Hematopoietic multipotent progenitor cell treated with erythropoietin and hydrocortisone succinate and interleukin-3 and kit ligand, for 8 days (in vitro differentiated cells): ENCODE measurements at places on chromosomes 6 and 20.

DNA sequence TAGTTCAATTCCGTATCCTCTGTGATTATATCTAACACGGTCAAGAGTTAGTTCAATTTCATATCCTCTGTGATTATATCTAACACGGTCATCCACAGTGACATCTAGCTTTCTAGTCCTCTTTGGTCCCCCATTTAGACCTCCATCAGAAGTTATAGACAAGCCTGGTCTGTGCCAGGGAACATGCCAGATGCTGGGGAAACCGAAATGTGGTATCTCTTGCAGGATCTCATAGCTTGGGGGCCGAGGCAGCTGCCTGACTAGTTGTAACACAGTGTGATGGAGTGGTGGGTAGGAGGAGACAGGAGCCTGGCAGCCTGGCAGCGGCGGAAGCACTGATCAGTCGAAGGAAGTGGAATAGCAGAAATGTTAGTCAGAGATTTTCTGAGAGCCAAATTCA, 13.8 kb upstream of the SMOC2 start:
- no peak for DNase-seq

GRCh38 chr20:23371496-23371895, 9.5 kb downstream of the GZF1 start:
- DNase-seq, result no peak

DNA sequence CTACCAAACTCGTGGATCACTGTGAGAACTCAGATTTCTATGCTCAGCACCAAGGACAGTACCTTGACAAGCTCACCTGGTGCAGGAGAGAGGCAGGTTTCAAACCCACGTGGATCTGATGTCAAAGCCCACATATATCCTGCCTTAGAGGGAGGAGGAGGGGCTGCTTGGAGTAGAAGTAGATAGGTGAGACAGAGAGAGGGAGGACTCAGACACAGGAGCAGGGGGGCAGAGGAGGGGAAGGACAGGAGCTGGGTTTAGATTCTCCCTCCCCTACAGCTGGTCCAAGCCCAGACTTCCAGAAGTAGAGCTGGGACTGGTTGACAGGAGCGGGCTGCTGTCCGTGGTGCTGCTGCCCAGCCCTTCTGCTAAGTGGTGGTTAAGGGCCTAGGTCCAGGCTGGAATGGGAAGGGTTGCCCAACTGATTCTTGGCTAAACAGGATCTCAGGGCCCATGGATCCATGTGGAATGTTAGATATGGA, 77.5 kb downstream of the CDH22 start:
- DNase-seq, result peak; percentile 16

DNA sequence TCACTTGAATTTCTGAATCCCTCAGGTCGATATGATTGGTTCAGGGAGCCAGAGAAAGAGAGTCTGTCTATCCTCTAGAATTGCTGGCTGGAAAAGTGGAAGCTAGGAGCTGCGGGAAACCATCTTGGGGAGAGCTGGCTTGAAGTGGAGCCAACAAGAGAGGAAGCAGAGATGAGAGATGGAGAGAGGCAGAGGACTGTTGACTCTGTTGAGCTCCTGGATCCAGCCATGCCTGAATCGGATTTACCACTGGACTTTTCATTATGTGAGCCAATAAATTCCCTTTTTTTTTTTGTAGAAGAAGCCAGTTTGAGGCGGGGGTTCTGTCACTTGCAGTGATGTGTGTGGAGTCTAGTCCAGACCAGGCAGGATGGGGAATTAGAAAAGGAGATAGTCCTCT, 13.9 kb upstream of the SLC9A8 start:
- no peak for DNase-seq

- DNase-seq, result no peak
Observed at GRCh38 chr6:148867862-148868261, 121.0 kb downstream of the UST start.

DNA sequence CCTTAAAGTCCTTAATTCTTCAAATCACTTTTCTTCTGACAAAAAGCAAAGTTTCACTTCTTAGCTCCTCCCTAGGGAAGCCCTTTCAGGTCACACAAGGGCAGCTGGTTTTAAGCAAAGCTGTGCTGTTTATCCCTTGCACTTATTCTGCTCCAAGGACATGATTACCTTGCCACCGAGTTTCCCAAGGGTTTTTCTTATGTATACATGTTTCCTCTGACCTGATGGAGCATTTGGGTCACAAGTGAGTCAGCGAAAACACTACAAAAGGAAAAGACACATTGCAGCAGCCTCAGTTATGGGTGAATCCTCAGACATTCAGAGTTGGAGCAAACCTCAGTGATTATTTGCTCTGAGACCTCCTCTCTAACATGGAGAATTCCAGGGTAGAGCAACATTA, 26.6 kb upstream of the ILRUN start:
- DNase-seq, result no peak

GRCh38 chr6:100538086-100538485, 73.4 kb upstream of the SIM1 start:
- DNase-seq, result no peak

- DNase-seq, result peak; percentile 32
Observed at GRCh38 chr20:37270576-37271420, 9.2 kb upstream of the GHRH start.

DNA sequence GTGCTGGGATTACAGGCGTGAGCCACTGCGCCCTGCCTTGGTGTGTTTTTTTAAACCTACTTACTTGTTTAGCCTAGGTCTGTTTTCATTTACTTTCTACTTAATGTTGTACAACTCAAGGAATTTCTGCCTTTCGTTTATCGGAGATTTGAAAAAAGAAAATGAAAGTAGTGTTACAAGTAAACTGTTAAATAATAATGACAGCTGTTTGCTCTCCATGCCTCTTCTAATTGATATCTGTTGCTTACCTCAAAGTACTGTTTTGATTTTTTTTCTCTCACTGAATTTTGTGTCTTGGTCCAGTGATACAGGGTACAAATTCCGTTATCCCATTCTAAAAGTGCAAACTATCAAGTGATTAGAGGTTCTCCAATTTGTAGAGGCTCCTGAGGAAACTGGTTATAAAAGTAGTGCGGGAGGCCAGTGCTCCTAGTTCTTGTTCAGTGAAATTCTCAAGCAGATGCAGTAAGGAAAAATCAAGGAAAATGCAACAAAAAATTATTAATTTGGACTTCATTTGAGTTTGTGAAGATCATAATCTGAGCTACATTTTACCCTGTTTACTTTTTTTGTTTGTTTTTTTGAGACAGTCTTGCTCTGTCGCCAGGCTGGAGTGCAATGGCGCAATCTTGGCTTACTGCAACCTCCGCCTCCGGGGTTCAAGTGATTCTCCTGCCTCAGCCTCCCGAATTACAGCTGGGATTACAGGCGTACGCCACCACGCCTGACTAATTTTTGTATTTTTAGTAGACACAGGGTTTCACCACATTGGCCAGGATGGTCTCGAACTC, 2.2 kb downstream of the UBR2 start:
- DNase-seq, result peak; percentile 16

DNA sequence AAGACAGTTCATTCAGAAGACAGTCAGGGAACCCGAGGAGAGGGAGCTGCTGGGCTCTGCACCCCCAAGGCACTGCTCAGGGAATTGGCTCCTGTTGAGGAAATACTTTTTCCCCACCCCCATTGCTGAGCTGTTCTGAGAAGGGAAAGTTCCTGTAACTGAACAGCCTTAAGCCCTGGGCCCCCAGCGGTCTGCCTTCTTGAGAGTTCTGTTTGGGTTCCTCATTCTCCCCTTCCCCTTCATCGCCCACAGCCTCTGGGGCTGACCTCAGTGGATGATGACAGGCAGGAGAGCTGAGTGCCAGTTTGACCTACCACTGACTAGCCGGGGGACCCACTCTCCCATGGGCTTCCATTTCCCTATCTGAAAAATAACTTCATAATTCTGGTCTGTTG, 10.7 kb downstream of the HCK start:
- DNase-seq, result peak; percentile 19

GRCh38 chr6:53302678-53303360, 45.9 kb downstream of the ELOVL5 start:
- DNase-seq, result no peak

DNA sequence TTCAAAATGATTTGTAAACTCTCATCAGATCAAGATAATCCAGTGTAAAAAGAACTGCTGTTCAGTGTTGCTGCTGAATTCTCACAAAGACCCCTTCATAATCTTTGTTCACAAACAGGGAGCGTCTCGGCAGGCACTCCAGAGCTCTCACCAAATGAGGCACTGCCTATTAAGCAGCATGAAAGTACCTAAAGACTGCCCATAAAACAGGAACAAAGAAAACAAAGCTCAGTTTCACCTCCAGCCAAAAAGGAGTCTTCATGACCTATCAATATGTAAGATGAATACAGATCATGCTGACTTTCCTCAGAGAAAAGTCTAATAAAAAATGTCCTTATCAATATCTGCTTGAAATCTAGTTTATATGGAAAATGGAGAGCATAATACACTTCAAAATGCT, 41.8 kb downstream of the GPR63 start:
- no peak for DNase-seq

DNA sequence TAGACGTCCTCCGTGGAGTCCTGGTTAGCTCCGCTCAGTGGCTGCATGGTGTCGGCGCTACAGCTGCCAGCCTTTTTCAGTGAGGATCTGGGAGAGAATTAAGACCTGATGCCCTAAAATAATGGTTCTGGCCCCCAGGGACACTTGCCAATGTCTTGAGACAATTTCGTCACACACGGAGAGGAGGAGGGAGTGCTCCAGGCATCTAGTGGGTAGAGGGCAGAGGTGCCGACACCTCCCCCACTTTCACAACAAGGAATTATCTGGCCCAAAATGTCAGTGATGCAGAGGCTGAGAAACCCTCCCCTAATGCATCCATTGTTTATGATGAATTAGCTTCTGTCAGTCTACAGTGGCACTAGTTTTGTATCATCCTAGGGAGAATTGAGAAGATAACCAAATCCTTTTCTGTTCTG, 24.4 kb downstream of the TMEM181 start:
- DNase-seq, result no peak

- DNase-seq, result no peak
Observed at GRCh38 chr20:17215167-17215566, 11.7 kb upstream of the PCSK2 start.

GRCh38 chr6:27685279-27685678, 212.4 kb upstream of the ZNF184 start:
- DNase-seq, result no peak

GRCh38 chr6:83511901-83512681, at the start of gene PRSS35:
PRSS35 (plus strand) TSS chr6:83512534; CDS start chr6:83523442, 10,908 bp downstream.
- DNase-seq, result no peak

DNA sequence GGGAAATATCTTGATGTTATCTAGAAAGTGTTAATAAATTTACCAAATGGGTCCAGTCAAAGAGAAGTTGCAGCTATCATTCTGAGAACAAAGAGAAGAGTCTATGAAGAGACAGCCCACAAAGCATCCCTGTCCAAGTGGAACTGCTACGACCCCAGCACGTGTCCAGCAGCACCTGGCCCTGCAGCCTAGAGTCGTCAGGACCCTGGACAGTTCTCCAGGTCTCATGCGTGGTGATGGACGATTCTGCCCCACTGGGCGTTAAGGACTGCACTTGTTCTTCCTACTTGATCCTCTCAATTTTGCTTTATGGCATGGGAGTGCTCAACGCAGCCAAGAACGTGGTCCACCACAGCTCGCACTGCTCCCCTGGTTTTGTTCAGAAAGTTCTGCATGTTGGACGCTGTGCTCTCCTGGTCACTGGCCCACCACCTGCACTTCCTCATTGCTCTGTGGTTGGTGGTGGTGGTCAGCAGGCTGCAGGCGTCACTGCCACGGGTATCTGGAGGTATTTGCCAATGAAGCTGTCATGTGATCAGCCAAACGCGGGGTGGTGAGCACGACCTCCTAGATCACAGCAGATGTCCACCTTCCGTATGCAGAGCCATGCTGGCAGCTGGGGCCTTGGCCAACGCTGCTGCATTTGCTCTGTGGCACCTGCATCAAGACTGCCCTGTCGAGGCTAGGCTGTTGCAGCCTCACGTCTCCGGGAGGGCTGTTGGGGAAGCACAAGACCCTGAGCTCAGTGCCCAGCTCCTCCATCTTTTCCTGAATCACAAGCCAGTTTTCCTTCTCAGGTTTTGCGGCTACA, 356.4 kb downstream of the CDH4 start:
- peak; percentile 8 for DNase-seq

DNA sequence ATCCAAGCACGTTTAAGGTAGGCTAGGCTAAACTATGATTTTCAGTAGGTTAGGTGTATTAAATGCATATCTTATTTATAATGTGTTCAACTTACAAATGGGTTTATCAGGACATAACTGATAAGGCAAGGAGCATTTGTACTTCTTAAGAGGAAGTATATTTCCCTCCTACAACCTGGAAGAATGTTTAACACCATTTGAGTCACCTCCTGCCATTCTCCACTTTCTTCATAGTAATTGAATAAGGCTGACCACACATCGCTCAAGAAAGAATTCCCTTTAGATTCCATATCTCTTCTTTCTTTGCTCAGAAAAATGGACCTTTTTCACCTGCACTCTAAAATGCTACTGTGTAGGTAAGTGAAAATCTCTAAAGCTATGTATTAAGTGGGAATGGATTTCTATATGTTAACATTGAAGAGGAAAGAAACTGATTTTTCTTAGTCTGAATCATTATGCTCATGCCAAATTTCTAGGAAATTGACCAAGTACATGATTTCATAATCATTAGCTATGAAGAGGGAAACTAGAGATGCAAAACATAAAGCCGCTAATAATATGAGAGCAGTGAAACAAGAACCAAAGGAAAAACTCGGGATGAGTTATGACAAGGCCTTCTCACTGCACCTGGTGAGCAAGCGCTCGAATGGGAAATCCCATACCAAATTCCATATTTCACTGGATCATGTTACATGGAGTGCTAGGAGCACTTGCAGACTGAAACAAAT, 210.4 kb downstream of the ALDH8A1 start:
- no peak for DNase-seq

DNA sequence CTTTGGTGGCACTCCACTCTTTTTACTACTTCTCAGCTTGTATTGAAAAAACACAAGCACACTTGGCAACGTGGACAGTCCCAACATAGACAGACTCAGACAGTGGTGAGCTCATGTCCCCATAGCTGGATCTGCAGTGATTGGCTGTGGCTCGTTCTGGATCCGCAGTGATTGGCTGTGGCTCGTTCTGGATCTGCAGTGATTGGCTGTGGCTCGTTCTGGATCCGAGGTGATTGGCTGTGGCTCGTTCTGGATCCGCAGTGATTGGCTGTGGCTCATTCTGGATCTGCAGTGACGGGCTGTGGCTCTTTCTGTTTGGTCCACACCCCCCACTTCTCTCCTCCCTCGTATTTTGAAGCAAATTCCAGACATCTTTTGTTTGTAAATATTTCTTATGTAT, 28.0 kb downstream of the OSBPL2 start:
- no peak for DNase-seq

- no peak for DNase-seq
Observed at GRCh38 chr20:52349806-52350205, 158.2 kb upstream of the ZFP64 start.

DNA sequence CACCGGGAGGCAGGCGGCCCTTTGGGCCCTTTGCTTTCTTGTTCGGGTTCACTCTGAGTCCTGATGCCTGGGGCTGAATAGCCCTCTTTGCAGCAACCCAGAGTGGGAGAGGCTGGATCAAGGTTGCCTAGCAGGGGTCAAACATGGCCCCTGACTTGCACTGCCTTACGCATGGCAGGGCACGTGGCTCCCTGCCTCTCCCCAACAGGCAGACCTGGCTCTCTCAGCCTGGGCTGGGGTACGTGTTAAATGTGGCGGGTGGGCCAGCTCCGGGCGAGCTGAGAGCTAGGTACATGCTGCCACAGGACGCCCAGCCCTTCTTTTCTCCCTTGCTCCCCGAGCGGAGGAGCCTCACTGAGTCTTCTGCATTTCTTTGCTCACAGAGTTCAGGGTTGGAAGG, 7.3 kb downstream of the C6orf132 start:
- DNase-seq, result no peak
